Head of caudate nucleus (tissue), 42 donors: ENCODE measurements at places on chromosomes 7 and 10.

- no peak for DNase-seq
These were observed 234.4 kb upstream of the SLC26A5 start for GRCh38 chr7:103680161-103681144.

GRCh38 chr7:30923774-30924413 lies 12.2 kb downstream of the AQP1 start:
- DNase-seq = no peak

- no peak for DNase-seq
These were observed 71.0 kb downstream of the CELF2 start for GRCh38 chr10:11088709-11089108.

GRCh38 chr7:23306936-23307521 lies 7.9 kb downstream of the MALSU1 start:
- DNase-seq = no peak

- no peak for DNase-seq
These were observed 3.6 kb upstream of the ITGB8 start for GRCh38 chr7:20327055-20327454.

- no peak for DNase-seq
These were observed 5.1 kb downstream of the AOAH start for GRCh38 chr7:36719083-36719632.

GRCh38 chr10:12642036-12642435 lies 292.7 kb downstream of the CAMK1D start:
- DNase-seq = no peak

- DNase-seq = no peak
These were observed 110.2 kb downstream of the CPXM2 start for GRCh38 chr10:123781324-123781900.

GRCh38 chr10:16765509-16766375 lies 51.5 kb downstream of the RSU1 start:
- no peak for DNase-seq

DNA sequence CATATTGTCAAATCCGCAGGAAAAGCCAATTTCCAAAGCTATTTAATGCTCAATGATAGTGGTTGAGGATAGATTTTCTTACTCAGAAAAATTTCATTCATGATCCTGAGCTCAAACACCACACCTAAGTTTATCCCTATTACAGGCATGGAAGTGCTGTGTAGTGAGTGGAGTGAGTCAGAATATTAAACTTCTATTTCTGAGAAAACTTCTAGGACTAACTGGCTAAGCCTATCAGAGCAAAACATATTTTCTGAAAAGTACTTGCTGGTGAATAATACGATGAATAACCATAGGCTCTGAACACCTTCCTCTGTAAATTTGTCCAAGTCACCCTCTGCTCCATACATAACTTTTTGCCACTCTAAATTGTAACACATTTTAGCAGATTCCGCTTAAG lies 221.5 kb downstream of the SUGCT start:
- DNase-seq = no peak

DNA sequence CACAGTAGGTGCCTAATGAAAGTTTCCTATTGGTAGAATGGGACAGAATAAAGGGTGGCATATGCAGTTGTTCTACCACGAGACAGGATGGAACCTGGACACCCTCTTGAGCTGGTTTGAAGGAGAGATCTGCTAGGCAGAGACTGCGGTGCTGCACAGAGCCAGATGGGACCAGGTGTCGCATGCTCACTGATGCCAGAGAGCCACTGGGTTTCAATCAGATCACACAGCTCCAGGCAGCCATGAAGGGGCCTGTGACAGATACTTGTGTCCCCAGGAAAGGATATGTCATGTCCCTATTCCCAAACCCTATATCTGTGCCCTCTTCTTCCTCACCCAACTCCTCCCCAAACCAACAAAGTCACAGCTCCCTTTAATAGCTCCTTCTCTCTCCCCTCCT lies 235.7 kb downstream of the PRPF18 start:
- DNase-seq = no peak

- DNase-seq = no peak
These were observed 119.9 kb downstream of the CCNY start for GRCh38 chr10:35456153-35456720.

DNA sequence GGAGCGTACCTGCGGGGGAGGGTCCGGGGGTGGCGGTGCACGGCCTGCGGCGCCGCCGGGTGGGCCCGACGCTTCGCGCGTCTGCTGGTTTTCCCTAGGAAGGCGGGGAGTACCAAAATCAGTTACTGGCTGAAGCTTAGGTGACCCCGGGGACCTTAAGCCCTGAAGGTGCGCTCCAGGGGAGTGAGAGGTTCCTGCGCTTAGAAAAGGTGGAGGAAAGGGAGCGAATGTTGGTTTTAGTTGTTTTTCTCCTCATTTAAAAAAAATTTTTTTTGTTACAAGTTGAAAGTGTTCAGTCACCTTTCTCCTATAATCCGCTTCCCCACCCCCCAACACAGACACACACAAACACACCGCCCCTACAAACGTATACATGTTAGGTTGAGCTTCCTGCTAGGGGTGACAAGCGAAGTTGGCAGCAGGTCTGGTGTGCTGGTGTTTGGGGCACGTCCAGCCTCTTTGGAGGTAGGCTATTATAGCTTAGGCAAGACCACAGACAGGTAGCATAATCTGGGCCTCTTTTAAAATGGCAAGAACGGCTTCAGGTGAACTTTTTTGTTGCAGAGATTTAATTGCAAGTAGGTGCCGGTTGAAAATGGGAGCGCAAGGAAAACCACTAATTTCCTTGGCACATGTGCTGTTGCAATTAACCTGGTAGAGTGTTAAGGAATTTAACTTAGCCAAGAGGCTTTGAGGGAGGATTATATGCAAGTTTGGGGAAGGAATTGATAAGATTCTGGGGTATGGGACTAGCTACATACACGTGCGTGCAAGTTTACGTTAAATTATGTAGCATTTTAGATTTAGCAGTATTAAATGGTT lies 945 bp downstream of the ADD3 start:
- DNase-seq = peak; percentile 6

GRCh38 chr7:105268056-105268455 lies 120.7 kb downstream of the SRPK2 start:
- no peak for DNase-seq

DNA sequence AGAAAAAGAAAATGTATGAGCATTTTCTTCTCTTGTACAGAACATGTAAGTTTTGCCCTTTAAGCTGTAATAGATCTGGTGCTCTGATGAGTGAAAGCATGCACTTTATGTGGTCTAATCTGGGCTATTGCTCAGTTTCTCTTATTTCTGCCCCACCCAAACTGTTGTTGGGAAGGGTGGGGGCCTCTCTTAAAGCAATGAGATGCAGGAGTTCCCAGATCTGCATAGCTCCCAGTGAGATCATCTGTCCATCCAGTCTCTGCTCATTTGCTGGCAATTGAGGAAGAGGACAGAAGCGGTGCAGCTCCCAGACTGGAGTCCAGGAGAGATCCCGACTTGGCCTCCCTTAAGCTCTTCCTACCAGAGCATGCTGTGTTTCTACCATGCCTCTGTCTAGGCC lies 114.9 kb upstream of the SORCS3 start:
- DNase-seq = no peak

DNA sequence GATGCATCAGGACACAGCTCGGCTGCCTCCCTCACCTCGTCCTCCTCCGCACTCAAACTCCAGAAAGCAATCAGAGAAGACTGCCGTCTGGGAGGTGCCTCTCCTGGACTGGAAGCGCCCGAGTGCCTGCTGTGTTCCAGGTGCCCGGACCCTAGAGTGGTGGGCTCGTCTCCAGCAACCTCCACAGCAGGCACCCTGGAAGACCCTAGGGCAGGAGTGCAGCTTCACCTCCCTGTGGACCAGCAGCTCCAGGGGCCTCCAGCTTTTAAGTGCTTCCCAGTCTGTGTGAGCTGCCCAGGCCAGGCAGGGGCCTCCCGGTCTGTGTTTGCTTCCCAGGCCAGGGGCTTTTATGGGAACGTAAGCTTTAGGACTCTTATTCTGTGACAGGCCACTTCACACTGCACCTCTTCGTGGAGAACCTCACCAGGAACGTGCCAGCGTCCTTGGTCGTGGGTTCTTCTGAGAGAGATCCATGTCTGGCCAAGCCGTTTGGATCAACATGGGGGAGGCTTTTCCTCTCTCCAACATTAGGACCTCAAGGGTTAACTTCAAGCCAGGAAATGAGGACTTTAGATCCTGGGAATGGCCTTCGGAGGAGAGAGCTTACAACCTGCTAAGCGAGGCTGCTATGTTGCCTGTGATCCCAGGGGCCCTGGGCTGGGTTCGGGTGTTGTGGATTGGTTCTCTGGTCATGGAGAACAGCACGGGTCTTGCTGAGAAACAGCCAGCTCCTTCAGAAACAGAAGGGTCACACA lies 5.9 kb upstream of the PWWP2B start:
- DNase-seq = no peak

GRCh38 chr10:3480281-3480989 lies 304.6 kb downstream of the KLF6 start:
- DNase-seq = peak; percentile 30
